ENCODE measurements at places on chromosomes 16 and 17.

- no peak for DNase-seq
Observed at GRCh38 chr16:28058839-28059589, 4.5 kb downstream of the GSG1L start.

GRCh38 chr16:57500578-57501111 lies 14.4 kb upstream of the DOK4 start:
- no peak for DNase-seq

- peak; percentile 21 for DNase-seq
Observed at GRCh38 chr16:85735225-85735635, 15.7 kb downstream of the C16orf74 start.

DNA sequence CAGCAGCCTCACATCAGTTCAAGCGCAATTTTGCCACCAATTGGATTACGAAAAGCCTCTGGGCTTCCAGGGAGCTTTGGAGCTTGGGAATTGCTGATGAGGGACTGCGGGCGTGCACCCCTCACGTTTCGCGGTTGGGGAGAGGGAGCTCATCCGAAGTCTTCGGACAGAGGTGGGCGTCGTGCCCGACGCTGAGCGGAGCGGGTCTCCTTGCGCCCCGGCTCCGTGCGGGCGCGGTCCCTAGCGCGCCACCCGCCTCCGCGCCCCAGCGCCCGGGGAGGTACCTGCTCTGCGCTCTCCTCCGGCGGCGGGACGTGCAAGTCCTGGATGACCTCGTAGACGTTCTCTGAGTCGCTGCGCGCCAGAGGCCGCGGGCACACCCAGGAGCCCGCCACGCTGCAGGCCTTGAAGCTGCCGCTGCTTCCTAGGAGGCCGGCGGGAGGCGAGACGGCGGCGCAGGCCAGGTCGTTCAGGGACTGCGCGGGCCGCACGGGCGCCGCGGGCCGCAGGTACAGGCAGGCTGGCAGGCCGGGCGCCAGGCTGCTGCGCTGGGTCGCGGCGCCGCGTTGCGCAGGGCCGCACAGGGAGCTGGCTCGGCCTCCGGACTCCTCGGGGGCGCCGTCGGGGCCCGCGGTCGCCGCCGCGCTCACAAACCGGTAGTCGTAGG lies 3.2 kb downstream of the ARHGAP27 start:
- DNase-seq, result no peak

DNA sequence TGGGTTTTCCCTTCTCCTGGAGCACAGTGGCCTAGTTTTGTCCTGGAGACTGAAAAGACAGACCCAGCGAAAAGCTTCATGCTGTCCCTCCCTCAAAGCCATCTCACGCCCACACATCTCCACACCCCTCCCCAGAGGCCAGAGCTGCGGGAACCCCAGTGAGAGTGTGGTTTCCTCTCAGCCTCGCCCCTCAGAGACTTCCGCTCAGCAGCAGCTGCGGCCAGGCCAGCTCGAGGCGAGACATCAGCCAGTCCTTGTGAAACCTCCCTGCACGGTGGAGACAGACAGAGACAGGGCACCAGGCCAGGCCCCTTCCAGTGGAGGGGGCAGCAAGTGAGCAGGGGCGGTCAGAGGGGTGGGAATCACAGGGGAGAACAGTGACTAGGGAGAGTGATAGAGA lies 77.0 kb upstream of the TNRC6C start:
- peak; percentile 51 for DNase-seq

DNA sequence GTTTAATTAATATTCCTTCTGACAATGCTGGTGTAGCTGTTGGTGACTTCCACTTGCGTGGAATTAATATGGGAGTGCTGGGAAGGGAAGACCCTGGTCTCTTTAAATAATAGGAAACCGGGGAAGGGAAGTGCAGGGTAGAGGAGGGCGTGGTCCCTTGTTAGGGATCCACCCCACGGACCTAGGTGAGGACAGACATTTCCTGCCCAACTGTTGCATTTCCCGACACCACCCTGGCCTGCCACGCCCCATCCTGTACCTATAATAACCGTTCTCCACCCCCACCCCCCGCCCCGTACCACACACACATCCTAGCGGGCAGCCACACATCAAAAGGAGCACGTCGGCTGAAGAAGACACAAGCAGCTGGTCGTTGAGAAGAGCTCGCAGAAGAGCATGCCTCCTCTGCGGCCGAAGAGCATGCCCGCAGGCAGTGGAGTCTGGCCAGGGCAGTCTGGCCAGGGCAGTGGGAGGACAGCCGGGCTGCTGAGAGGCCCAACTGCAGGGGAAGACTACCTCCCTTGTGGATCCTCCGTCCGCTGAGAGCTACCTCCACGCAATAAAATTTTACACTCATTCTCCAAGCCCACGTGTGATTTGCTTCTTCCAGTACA lies 36.8 kb upstream of the MMD start:
- no peak for DNase-seq

DNA sequence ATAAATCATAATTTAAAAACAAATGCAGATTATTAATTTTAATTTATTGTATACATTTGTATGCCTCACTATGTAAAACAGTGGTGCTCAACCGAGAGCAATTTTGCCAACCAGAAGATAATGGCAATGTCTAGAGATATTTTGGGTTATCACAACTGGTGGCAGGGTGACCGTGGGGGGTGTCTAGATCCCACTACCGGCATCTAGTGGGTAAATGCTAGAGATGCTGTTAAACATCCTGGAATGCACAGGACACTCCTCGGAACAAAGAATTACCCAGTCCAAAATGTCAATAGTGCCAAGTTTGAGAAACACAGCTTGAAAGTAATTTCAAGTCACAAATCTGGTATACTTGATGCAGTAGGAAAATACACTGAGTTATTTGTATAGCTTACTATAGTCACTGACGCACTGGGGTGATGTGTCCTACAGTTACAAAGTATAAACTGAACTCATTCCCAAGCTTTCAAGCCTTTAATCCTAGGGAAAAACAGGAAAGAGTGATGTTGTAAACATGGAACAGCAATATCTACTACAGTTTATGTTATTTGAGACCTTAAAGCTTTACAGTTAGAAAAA lies 133.5 kb downstream of the BRIP1 start:
- DNase-seq, result no peak

GRCh38 chr16:23274968-23275367 lies 27.1 kb upstream of the SCNN1B start:
- no peak for DNase-seq

GRCh38 chr16:90053902-90054500 lies 23.1 kb downstream of the PRDM7 start:
- no peak for DNase-seq

DNA sequence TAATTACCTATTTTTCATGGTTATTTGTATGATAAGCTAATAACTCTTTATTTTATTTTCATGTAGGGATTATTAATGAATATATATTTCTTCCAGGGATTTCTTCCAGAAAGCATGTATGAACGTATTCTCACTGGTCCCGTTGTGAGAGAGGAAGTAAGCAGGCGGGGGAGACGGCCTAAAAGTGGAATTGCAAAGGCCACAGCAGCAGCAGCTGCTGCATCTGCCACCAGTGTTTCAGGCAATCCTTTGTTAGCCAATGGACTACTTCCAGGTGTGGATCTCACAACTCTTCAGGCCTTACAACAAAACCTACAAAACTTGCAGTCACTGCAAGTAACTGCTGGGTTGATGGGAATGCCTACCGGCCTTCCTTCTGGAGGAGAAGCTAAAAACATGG lies 110.3 kb upstream of the RBL2 start:
- no peak for DNase-seq

DNA sequence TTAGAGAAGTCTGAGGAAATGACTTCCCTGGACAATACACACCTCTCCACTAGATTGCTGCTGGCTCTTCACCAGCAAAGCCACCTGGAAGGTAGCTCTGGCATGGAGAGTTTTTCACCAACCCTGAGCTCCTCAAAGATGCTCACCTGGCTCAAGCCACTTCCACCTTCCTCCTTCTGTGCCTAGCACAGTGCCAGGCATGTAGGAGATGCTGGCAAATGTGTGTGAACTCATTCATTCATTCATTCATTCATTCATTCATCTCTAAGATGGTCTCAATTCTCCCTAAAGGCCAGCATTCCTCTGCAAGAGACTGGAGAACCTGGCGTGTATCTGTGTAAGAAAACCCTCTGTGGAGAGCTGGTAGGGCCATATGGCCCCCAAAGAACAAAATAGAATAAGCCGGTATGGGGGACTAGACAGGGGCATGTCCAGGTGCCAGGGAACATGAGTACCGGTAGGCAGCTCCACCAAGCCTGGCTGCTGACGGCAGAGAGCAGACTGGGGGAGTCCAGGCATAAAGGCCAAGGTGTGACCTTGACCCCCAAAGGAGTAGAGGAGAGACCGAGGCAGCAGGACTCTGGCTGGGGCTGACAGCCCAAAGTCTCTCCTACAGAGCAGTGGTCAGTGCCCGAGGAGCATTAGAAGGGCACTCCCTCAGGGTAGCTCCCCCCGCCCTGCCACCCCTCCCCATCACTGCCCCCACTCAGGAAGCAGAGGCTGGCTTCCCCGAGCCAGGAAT lies 132.2 kb upstream of the TNRC6C start:
- no peak for DNase-seq

DNA sequence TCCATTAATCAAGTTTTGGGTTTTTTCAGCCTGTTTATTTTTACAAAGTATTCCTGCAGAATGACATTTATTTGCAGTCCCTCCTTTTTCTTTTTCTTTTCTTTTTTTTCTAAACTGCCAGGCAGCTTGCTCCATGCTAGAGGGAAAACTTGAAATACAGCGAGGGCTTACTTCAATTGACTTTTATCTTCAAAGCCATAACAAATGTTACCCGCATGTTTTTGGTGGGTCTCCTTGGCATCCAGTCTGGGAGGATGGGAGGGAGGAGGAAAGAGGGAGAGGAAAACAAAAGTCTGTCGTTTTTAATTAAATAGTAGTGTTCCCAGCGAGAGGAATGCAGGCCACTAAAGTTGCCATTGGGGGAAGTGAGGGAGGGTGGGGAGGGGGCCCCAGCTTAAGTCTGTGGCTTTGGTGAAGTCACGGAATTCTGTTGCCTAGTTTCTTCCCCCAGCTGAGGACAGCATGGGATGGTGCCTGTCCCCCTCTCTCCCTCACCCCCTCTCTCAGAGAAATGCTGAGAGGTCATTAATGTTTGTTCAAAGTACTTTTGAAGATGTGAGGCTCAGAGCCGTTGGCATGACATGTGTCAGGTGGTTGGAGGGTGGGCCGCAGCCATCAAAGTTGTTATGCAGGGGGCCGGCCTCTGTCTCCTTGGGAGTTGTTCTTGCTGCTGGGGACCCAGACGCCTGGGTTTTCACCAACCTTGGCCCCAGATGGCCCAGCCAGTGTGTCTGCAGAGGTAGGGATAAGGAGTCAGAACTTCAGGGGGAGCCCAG lies 2.9 kb downstream of the NKD1 start:
- DNase-seq, result no peak

GRCh38 chr17:8846768-8847211 lies 20.7 kb downstream of the PIK3R6 start:
- DNase-seq, result no peak

GRCh38 chr17:4956493-4957061 lies 5.7 kb downstream of the ENO3 start:
- DNase-seq, result no peak

DNA sequence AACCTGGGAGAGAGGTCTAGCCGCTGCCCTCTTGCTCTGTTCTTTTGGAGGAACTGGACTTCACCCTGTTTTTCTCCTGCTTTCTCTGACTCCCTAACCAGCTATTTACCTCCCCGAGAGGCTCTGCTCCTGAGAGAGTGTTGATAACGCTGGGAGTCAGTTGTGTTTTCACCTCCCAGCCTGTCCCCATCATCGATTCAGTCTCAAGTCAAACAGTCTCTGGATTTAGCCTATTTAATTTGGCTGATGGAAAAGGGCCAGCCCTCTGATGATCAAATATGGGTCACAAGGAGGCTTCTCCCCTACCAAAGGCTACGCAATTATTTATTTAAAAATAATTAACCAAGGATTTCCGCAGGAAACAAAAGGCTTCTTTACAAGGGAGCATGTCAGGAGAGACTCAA lies 31.8 kb downstream of the HNF1B start:
- DNase-seq, result no peak

DNA sequence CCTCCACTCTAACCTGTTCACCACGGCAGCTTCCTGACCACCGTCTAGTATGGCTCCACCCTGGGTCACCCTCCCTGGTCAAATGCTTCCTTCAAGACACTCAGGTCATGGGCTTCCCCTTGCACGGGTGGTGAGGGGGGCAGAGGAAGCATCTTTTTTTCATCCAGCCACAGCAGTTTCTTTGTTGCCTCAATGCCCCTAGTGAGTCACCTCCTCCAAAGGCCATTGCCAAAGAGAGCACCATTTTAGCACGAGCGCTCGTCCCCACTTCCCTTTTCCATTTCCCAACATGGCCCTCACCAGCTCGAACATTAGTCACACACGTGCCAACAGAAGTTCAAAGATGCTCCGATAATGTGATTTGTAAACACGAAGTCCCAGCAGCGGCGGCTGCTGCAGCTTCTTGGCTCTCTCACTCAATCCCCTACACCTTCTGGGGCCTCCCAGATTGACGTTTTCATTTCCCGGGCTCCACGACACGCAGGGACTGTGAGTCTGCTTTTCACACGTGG lies 134.6 kb downstream of the GAS7 start:
- DNase-seq, result no peak
